Activated T-cell treated with anti-CD3 and anti-CD28 coated beads for 48 hours (primary cell): ENCODE measurements at places on chromosomes 12 and 14.

DNA sequence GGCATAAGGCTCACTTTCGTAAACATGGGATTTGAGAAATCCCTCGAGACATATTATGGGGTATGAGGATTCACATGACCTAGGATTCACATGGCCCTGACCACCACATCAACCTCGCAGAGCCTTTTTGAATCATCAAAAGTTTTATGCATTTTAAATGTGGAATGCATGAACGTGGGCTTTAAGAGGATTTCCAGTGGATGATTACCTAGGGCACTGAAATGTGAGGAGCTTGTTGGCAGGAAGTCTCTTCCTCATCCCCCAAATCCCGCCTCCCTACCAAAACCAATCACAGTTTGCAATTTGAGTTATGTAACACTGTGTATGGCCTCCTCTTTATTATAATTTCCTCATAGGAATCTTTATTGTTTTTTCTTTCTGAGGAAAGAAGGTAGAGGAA, 659.6 kb upstream of the TBX3 start:
- DNase-seq = no peak

GRCh38 chr14:68937471-68938270, 41.4 kb downstream of the ACTN1 start:
- DNase-seq = no peak

DNA sequence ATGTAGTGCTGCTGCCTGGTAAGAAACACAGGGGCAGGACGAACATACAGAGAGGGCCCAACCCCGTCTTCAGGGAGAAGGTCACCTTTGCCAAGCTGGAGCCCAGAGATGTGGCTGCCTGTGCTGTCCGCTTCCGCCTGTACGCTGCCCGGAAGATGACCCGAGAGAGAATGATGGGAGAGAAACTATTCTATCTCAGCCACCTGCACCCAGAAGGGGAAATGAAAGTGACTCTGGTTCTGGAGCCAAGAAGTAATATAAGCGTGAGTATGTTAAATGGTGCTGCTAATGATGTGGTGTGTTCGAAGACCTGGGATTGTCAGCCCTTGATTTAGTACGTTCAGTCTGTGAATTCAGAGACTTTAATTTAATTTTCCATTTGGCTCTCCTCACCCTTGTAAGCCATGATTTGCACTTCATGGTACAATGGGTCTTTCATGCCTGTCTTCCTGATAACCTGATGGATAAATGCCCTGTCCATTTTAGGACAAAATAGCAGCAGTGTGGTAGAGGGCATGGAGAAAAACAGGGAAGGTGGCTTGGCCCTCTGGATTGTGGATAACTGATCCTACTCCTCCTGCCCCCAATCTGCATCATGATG, 318.9 kb downstream of the SNAPC1 start:
- DNase-seq = no peak

DNA sequence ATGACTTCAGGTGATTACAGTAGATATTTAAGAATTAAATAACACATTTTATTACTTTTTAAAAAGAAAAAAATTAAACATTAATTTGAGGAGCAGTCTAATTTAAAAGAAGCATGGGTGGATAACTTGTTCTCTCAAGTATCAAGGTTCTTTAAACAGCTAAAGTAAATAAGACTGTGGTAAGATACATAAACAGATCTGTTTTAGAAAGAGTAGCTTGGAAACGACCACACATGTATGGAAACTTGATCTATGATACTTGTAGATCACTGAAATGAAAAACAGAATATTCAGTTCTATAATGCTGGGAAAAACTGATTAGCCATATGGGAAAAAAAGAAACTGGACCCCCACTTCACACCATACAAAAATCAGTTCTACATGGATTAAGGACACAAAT, 36.0 kb downstream of the TC2N start:
- DNase-seq = no peak

- DNase-seq = no peak
These were observed 31.1 kb upstream of the CHST11 start for GRCh38 chr12:104425614-104426013.

GRCh38 chr12:43848226-43848507, 12.3 kb downstream of the TMEM117 start:
- no peak for DNase-seq

DNA sequence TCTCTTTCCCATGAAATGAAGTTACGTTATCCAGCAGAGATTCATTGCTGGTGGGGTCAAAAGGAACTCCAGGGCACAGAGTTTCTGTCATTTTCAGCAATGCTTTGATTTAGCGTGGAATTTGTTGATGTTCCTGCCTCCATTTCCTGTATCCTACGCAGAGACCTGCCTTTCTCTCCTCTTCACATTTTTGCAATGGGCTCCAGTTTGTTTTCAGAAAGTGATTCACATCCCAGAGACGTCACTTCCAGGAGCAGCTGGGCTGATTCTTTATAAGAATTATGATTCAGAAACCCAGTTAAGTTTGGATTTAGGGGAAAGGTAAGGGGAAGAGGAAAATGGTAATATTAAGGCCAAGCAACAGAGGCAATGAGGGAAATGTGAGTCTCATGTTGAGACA, 11.6 kb downstream of the RNASE10 start:
- DNase-seq = no peak

DNA sequence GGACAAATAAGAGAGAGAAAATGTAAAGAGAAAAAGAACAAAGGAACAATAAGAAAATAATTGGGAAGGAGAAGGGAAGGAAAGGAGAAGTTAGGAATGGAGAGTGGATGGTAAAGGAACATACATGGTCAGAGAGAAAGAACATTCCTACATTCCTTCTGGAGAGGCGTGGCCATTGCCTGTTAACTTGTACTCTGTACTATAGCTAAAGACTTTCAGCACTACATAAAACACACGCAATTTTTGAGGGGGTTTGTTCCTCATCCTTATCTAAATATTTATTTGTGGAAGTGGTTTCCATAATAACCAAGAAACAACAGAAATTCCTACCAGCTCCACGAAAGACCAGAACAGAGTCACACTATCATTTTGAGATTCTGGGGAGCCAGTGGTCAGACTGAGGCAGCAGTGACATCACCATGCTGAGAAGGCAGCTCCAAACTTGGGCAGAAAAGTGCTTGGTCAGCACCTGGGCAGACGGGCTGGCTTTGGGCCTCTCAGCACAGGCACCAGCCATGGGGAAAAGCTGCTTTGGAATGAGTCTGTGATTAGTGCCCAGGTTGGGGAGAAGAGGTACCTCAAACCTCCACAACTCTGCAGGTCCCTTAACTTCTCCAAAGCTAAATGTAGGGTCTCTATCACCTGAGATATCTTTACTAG, 125.9 kb upstream of the NTF3 start:
- no peak for DNase-seq

GRCh38 chr12:132788375-132789098, 26.9 kb upstream of the ANKLE2 start:
- DNase-seq = no peak

DNA sequence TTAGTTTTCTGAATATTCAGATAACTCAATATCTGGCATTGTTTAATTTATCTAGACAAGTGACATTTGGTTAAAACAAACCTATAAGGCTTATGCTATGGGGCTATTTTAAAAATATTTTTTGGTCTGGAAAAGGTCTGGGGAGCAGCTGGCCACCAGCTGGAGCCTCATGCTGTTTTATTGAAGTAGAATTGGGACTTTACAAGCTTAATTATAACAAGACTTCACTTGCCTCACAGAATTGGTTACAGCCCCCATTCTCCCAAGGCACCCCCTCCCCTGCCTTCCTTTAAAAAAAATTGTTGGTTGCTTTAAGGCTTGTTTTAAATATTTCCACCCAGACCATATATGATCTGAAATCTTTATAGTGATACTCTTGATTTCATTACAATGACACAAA, 453.9 kb downstream of the ADAMTS20 start:
- DNase-seq = no peak
